ENCODE measurements at places on chromosomes 3 and 15. TPM values are rescaled to one million over a fixed set of nuclear protein-coding genes. Genes with fewer than 3 reads are reported as not detected.

COL6A6 gene
- not detected for total RNA-seq

MFSD1 gene
- 21.9 TPM for total RNA-seq

PCYT1A gene
- 129 TPM for total RNA-seq

FBXO40 gene
- not detected for total RNA-seq

CTXN2 gene
- not detected for total RNA-seq

DNA sequence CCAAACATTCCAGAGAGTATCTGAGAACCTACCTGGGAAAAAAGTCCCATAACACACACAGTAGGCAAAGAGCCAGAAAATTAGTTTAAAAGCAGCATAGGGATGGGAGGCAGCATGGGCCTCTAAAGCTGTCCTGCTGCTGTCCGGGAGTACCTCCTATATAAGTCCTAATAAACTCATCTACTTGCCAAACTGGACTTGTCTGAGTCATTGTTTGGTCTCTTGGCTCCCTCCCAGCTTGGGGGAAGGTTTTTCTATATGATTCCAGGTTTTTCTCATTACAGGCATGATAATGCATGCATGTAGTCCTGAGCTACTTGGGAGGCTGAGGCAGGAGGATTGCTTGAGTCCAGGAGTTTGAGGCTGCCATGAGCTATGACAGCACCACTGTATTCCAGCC is 17.5 kb upstream of the HACD2 start:
- DNase-seq: no peak

- DNase-seq: no peak
Observed at GRCh38 chr3:48039487-48040190, 23.4 kb upstream of the MAP4 start.

- no peak for DNase-seq
Observed at GRCh38 chr15:82272154-82272553, 9.5 kb downstream of the SAXO2 start.

- DNase-seq: no peak
Observed at GRCh38 chr15:90043530-90044010, 42.4 kb downstream of the ZNF710 start.

- no peak for DNase-seq
Observed at GRCh38 chr3:124467980-124468902, 262.0 kb upstream of the UMPS start.

GRCh38 chr15:91529534-91529933 is 324.0 kb upstream of the SLCO3A1 start:
- DNase-seq: no peak

Data from natural killer cell treated with Interleukin-12 subunit alpha and Interleukin-12 subunit beta and Interleukin-15 and Interleukin-18, amount 100 ng/mL, for 72 hours (primary cell).